ENCODE measurements at places on chromosomes 1 and 21.

DNA sequence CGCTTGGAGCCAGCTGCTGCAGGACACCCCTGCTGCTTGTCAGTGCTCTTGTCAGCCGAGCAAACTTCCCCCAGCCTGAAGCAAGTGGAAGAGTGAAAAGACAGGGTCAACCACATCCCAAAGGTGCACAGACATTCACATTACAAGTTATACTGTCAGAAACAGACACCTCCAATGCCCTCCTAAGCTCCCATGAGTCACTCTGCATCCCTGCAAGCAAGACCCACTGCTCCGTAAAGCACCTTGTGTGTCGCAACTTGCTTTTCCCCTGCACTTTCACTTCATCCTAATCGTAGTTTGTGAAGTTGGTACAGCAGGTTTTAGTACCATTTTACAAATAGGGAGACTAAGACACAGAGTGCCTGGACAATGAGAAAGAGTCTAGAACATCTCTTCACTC, 51.1 kb downstream of the KCNH1 start:
- DNase-seq = no peak

DNA sequence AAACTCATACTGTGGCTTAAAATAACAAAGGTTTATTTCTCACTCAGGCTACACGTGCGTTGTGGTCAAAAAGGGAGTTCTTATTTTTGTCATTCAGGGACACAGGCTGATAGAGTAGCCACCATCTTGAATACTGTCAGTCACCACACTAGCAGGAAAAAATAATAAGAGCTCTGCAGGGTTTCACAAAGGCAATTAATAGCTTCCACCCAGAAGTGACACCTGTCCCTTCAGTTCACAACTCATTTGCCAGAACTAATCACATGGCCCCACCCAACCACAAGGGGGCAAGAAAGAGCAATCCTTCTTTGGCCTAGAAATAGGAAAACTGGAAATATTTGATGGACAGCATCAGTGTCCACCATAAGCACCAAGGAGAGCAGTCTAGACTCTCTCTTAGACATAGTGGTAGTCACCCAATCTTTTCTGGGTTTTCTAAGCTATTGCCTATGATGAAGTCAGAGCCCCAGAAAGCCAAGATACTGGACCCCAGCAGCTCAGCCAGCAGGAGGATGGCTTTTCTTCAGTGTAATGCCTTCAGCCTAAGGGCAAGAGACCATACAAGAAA, 8.2 kb downstream of the HAPLN2 start:
- no peak for DNase-seq

DNA sequence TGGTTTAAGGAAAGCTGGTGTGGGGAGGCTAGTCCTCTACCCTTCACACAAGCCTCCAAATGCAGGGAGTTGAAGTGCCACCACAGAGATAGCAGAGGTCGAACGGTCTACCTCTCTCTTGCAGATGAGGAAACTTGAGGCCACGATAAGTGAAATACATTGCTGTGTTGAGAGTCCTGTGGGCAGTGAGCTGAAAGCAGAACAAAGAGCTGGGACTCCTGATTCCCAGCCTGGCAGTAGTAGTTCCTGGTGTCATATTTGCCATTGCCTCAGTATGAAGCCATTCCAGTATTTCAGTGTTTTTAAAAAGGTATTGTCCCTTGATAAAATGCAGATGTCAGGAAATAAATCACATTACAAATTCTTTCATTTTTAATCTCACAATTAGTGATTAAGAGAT, 28.6 kb downstream of the AK4 start:
- DNase-seq = no peak

- no peak for DNase-seq
Observed at GRCh38 chr1:41622402-41622801, 137.9 kb upstream of the EDN2 start.

GRCh38 chr1:56938646-56939045, 27.2 kb downstream of the C8B start:
- no peak for DNase-seq

- peak; percentile 79 for DNase-seq
Observed at GRCh38 chr1:167090314-167090942, at the start of gene GPA33. GPA33 (minus strand) TSS chr1:167090377; CDS start chr1:167090287, 90 bp downstream.

- no peak for DNase-seq
Observed at GRCh38 chr1:95133687-95134086, 16.5 kb downstream of the TLCD4 start.

- DNase-seq = no peak
Observed at GRCh38 chr1:165603810-165604209, 27.2 kb upstream of the MGST3 start.

DNA sequence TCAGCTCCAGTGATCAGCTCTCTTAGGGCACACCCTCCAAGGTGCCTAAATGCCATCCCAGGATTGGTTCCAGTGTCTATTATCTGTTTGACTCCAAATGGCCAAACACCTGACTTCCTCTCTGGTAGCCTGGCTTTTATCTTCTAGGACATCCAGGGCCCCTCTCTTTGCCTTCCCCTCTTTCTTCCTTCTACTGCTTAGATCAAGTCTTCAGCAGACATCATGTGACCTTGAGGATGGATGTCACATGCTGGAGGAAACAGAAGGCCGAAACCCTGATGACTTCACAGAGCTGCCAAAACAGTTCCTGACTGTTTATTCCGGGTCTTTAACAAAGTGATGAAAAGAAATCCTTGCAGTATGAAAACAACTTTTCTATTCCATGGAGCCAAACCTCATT, 24.4 kb upstream of the WDR26 start:
- no peak for DNase-seq
